D721Med (cell line): ENCODE measurements at places on chromosomes 11 and 22.

DNA sequence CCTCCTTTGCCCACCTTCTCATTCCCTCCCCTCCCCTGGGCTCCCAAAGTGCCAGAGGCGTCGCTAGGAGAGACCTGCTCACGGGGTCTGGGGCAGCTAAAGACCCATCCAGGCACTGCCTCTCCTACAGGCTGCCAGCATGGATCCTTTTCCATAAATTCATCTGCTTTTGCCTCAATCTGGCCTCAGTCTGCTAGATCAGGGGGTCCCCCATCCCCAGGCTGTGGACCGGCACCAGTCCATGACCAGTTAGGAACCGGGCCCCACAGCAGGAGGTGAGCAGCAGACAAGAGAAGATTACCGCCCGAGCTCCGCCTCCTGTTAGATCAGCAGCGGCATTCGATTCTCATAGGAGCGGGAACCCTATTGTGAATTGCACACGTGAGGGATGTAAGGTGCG lies 12.3 kb downstream of the LTO1 start:
- no peak for DNase-seq

DNA sequence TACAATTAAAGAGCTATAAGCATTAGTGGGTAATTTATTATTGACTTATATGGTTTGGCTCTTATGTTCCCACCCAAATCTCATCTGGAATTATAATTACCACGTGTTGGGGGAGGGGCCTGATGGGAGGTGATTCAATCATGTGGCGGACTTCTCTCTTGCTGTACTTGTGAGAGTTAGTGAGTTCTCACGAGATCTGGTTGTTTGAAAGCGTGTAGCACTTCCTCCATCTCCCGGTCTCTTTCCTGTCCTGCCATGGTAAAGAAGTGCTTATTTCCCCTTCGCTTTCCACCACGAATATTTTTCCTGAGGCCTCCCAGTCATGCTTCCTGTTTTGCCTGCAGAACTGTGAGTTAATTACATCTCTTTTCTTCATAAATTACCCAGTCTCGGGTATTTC lies 28.1 kb upstream of the CHORDC1 start:
- no peak for DNase-seq

DNA sequence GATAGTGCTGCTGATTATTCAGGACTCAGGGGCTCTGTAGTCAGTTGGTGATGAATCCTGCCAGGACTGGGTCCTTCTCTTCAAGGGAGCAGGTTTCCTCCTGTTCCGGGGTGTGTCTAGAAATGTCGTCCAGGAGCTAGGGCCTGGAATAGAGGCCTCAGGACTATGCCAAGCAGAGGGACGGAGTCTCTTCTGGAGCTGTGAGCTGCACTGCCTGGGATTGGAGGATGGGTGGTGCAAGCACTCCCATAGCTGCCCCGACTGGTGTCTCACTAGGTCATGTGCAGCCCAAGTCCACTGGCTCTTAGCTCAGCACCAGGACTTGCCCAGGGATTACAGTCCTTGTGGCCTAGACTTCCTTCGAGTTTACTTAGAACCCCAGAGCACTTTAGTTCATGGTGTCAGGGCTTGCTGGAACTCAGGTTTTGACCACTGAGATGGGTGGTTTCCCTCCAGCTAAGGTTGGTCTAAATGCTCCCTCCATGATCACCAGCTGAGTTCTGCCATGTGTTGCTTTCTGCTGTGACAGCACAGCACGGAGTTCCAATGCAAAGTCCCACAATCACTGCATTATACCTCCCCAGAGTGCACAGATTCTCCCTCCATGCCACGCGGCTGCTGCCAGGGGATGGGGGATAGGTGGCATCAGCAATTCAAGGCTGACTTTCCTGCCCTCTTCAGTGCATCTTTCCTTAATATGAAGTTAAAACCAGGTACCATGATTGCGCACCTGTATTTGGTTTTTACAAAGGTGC lies 42.6 kb upstream of the SHANK2 start:
- DNase-seq, result no peak

DNA sequence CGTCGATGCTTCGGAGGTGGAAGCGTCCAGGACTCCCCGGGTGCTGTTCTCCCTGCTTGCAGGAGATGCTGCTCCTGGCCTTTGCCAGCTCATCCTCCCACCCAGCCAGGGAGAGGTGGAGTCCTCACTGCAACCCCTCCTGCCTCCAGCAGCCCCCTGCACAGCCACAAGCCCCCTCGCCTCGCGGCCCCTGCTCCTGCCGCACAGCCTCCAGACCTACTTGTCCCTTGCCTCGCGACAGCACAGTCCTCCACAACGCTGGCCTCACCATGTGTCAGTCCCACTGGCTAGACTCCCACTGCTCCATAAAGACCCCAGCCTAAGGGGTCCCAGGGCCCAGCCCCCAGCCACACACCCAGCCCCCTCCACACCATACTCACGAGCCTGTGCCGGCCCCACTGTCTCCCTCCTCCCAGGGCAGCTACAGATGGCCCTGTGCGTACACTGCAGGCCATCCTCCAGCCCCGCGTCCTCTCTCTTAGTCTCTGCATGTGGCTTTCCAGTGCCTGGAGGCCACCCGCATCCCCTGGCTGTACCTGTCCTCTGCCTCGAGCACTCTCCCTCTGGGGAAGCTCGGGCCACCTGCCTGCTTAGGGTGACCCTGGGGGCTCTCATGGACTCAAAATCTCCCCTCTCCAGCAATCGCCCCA lies 91.5 kb downstream of the CELSR1 start:
- no peak for DNase-seq

DNA sequence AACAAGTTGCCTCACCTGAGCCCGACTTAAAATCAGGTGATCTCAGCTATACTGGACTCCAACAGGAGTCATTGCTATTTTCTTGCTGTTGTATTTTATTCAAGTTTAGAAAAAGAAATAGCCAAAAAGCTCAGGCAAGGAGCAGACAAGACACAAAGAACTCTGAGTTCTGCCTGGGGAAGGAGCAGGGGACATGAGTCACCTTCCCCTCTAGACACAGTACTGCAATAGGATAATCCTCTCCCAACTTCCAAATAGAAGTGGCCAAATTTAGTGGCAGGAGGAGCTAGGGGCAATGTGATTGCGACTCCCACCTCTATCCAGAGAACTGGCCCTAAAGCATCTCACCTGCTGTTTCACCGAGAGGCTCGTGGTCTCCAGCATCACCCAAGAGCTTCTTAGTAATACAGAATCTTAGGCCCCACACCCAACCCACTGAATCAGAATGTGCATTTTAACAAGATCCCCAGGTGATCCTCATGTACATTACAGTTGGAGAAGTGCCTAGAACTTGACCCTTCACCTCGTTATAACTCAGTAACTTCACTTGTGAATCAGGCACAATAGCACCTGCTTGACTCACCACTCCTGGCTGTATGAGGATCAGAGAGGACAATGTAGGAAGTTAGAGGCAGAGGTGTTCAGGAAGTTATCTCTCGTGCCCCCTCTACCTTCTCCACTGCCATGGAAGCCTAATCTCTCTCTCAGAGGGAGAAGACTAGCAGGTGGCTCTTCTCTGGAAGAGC lies 56.8 kb upstream of the FBXO3 start:
- DNase-seq, result no peak

GRCh38 chr11:31492320-31492913 lies 17.0 kb downstream of the IMMP1L start:
- no peak for DNase-seq

DNA sequence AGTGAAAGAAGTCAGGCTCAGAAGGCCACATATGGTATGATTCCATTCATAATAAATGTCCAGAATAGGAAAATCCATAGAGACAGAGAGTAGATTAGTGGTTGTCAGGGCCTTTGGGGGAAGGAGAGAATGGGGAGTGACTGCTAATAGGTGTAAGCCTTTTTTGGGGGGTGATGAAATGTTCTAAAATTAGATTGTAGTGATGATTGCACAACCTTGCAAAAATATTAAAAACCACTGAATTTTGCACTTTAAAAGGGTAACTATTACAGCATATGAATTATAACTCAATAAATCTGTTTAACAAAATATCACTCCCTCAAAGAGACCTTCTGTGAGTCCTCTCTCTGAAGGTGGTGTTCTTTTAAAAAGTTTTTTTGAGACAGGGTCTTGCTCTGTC lies 72.3 kb upstream of the GRK3 start:
- no peak for DNase-seq

DNA sequence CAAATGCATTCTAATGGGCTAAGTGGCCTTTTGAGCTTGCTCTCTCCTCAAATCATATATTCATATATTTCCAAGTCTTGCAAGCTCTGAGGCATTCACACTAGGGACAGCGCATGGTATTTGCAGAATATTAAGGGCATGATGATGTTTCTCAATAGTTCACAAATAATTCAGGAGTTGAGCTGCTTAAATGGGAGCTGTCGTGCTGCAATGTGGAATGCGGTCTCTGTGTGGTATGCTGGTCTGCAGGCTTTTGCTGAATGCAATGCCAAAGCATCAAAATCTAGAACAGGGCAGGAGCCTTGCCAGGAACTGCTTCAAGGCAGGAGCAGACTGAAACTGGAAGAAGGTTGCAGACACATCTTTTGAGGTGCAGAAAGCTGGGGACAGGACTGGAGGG lies 1060.0 kb downstream of the TBC1D22A start:
- no peak for DNase-seq

GRCh38 chr11:85347291-85347690 lies 279.9 kb downstream of the DLG2 start:
- no peak for DNase-seq

DNA sequence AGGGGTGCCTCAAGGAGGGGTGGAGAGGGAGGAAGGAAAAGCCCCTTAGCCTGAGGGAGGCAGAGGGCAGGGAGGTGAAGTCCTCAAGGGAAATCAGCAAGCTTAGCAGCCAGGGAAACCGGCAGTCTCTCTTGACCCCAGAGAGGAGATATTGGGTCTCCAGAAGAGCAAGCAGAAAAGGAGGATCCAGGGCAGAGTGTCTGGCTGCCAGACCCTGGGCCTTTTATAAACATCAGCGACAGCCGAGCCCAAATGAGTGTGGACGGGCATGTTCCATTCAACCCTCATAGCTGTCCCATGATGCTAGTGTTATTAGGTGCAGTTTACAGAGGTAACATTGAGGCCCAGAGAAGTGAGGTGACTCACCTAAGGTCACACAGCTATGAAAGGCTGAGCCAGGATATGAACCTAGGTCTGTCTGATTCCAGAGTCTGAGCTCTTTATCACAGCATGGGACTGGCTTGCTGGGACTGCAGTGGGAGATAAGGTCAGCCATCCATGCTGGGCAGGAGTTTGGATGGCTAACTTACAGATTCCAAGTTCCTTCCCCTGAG lies 9.3 kb downstream of the PRDM11 start:
- no peak for DNase-seq

GRCh38 chr11:111691176-111691575 lies 75.0 kb downstream of the PPP2R1B start:
- DNase-seq, result no peak

DNA sequence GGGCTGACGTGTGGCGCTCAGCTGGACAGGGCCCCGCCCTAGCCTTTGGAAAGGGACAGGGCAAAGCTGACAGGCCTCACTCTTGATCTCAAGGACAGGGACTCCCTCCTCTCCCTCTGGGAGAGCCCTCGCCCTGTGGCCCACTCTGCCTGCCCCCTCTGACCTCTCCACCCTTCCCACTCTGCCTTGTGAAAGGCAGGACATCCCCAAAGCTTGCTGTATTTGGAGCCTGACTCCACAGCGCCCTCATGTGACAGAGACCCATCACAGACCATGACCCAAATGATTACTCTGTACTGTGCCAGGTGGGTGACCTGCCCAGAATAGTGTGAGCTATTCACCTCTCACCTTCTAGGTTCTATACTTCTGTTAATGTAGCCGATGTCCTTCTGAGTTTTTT lies 18.8 kb downstream of the P2RY2 start:
- DNase-seq, result peak; percentile 60

DNA sequence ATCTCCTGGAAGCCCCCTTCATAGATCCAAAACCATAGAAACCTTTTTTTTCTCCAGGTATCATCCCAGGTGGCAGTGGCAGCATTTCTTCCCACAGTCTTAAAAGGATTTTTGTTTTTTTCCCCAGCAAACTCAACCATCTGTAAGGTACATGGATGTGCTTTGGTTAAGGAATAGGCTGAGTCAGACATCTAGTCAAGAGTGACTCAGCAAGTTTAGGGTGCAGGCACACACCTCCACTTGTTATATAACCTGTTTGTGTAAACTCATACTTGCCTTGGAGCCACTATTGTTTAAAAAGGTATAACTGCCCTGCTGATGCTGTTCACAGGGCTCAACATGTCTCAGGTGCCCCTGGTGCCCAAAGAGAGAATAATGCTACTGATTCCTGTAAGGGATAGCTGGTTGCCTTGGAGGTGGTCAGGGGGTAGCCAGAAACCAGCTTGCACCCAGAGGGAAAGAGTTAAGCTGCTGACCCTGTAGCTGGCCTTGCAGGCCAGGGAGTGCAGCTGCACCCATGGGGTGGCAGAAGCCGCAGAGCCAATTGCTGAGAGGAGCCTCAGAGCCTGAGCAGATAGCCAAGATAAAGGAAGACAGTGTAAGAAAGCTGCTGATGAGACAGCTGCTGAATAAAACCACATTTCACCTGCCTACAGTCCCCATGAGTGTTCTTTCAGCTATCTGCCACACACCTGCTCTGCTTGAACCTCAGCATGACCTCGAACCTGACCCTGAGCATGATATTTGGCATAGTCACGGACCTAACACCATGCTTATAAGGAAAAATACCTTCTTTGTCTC lies 1726.1 kb upstream of the RAG2 start:
- no peak for DNase-seq

DNA sequence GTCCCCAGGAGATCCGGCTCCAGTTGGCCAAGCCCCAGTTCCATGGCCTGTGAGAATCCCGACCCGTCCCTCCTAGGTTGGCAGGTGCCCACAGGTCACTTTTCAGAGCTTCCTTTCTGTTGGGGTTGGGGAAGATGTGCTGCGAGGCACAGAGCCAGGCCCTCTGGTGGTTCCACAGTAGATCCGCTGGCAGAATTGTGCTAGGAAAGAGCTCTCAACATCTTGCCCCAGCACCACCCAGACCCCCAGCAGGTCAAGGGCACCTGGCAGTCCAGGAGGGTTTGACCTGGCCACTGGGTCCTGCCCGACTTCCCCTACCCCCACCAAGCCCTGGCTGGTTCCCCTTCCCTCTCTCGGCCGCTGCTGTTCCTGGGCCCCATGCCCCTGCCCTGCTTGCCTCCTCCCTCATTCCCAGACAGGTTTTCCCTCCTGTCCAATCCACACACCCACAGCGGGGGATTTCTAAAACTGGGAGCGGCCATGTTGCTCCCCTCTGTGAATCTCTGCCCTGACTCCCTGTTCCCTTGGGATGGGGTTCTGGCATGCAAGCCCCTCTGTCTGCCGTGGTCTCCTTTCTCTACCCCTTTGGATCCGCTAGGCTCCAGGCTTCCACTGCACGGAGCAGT lies 26.2 kb upstream of the GCAT start:
- DNase-seq, result no peak

GRCh38 chr11:130180491-130180890 lies 20.9 kb downstream of the ST14 start:
- no peak for DNase-seq
